ENCODE measurements at places on chromosomes 2 and 18.

DNA sequence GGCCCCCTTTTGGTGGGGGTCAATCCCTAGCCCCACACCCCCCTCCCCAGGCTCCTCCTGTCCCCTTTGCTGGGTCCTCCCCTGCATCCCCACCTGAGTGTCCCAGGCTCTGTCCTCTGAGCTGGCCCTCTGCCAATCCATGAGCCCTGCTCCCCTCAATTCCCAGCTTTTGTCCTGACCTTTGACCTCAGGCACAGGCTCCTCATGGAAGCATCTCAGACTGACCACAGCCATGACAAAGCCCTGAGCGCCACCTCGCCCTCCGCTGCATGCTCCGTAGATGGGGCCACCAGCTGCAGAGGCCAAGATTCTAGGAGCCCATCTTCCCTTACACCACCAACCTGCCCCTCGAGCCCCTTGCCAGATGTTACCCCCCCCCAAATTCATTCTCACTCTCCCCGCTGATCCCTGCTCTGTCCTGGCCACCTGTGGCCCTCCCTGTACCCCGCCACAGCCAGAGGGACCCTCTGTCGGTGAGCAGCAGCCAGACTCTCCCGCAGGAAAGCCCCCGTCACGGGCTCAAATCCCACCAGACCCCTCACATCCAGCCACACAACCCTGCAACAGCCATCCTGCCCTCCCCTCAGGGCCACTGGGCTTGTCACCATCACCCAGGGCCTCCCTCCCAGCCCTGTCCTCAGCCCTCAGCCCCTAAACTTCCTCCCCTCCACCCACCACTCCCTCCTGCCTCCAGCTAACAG is 206.0 kb downstream of the MGAT5 start:
- DNase-seq, result no peak

- no peak for DNase-seq
These were observed 72.9 kb downstream of the XRCC5 start for GRCh38 chr2:216181953-216182461.

GRCh38 chr2:113892004-113892710 is 2.3 kb downstream of the ACTR3 start:
- DNase-seq, result no peak

- DNase-seq, result no peak
These were observed 223.3 kb downstream of the NOL4 start for GRCh38 chr18:34001376-34001775.

GRCh38 chr2:121125350-121125749 is 159.7 kb downstream of the TFCP2L1 start:
- no peak for DNase-seq

Data from stimulated activated CD8-positive, alpha-beta memory T cell treated with anti-CD3 and anti-CD28 coated beads, Interleukin-15, amount 100 ng/mL, for 24 hours (primary cell).